Gastroesophageal sphincter (tissue), 4 donors: ENCODE measurements at places on chromosomes 13 and 19.

- ATAC-seq: no peak
Measured at GRCh38 chr13:88068975-88069374, 397.8 kb downstream of the SLITRK5 start.

DNA sequence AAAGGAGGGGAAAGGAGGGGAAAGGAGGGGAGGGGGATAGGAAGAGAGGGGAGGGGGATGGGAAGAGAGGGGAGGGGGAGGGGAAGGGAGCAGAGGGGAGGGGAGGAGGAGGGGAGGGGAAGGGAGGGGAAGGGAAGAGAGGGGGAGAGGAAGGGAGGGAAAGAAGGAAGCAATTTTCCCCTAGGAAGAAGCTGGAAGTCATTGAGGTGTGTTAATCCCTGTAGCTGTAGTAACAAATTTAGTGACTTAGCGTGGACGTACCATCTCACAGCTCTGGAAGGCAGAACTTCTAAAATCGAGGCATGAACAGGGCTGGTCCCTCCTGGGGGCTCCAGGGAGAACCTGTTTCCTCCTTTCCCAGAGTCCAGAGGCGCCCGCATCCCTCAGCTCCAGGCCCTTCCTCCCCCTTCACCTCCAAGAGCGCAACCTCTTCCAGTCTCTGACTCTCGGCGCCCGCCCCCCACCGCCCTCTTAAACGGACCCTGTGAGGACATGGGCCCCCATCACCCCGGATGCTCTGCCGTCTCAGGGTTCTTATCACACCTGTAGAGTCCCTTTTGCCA is 5.6 kb upstream of the CDC34 start:
- ATAC-seq: no peak

GRCh38 chr19:34310494-34310981 is 54.5 kb upstream of the GPI start:
- ATAC-seq: no peak

GRCh38 chr13:77919246-77919920 is 752 bp upstream of the EDNRB start:
- peak; percentile 81 for ATAC-seq

DNA sequence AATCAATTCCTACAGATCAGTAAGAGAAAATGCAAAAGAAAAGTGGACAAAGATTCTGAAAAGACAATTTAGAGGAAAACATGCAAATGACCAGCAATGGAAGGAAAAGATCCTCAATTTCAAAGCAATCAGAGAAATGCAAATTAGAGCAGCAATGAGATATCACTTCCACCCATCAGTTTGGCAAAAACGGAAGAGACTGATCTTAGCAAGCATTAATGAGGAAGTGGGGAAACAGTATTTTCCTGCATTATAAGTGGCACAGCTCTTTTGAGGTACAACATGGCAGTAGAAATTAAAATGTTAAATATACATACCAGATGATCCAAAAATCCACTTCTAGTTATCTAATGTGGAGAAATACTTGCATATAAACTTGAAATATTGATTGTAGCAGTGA is 69.1 kb upstream of the SLC7A1 start:
- no peak for ATAC-seq
